ENCODE measurements at places on chromosomes 2 and 18.
A peak's percentile ranks its signal among the peaks of the same experiment; 100 is the strongest.

DNA sequence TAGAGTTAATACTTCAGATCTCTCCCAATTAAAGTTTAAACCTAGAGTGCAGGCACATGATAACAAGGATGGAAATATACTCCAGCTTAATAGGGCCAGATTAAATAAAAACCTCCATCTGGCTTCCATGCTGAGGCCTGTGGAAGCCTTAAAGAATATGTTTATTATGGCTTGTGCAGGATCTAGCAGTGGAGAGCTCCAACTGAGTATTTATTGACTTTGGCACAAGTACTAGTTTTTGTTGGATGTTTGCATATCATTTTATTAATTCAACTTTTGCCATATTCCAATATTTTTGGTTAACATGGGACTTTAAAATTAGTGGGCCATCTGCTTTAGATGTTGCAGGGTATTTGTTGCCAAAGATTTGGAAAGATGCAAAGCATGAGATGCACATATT, 860.4 kb upstream of the SOX11 start:
- no peak for DNase-seq

GRCh38 chr18:54210463-54210862, 14.0 kb downstream of the MBD2 start:
- no peak for DNase-seq

DNA sequence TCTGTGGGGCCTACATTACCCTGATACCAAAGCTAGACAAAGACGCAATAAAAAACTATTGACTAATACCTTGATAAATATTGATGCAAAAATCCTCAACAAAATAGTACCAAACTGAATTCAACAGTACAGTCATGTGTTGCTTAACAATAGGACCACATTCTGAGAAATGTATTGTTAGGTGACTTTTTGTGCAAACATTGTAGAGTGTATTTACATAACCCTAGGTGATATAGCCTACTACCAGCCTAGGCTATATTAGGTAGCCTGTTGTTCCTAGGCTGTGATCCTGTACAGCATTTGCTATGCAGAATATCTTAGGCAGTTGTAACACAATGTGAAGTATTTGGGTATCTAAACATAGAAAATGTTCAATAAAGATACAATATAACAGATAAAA, 36.7 kb downstream of the CCDC138 start:
- no peak for DNase-seq

DNA sequence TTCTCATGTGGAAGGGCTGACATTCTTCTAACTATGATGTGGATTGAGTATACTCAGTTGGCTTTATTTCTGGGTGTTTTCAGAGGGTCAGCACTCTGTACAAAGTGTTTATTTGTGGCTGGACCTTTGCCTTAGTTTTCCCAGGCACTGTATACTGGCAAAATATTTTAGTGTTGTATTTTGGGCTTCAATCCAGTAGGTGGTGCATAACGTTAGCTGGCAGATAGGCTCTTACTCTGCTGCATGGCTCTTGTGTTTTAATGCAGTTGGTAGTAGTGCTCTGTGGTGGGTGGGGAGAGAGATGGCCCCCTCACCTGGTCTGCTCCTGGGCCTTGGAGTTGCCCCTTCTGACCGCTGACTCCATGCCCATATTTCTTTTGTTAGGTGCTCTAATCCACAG, 75.6 kb upstream of the REG3A start:
- no peak for DNase-seq

DNA sequence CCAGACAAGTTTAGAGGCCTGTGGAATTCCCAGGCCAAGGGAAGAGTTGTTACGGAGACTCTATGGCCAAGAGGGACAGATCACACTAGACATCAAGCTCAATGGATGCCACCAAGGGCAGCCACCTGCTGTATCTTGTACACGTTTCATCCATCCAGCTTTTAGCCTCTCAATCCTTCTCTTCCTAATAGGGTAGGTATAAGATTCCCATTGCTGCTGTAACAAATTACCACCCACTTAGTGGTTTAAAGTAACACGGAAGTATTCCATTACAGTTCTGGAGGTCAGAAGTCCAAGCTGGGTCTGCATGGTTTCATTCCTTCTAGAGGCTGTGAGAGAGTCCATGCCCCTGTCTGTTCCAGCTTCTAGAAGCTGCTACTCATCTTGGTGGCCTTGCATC, 87.8 kb downstream of the GBX2 start:
- no peak for DNase-seq

- no peak for DNase-seq
Observed at GRCh38 chr2:193895226-193895625, 1700.5 kb upstream of the TMEFF2 start.

- no peak for DNase-seq
Observed at GRCh38 chr18:7668392-7668791, 101.3 kb downstream of the PTPRM start.

GRCh38 chr2:3706892-3707291, 3.5 kb downstream of the DCDC2C start:
- no peak for DNase-seq

DNA sequence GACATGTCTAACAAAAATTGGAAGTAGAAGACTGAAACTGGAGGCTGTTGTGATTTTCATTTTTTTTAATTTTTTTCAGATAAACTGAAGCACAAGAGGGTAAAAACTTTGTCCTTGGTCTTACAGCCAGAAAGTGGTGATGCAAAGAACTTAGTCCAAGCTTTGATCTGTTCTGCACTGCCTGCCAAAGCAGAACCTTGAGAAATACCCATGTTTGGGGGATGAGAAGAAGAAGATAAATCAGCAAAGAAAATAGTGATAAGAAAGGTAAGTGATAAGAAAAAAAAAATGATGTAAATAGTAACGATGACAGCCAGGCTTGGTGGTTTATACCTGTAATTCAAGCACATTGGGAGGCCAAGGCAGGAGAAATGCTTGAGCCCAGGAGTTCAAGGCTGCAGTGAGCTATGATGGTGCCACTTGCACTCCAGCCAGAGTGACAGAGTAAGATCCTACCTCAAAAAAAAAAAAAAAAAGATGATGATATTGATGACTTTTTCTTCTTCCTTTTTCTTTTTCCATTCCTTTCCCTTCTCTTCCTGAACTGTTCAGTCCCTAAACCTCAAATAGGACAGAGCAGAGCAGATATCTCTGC, 14.6 kb upstream of the NOSTRIN start:
- DNase-seq, result no peak

DNA sequence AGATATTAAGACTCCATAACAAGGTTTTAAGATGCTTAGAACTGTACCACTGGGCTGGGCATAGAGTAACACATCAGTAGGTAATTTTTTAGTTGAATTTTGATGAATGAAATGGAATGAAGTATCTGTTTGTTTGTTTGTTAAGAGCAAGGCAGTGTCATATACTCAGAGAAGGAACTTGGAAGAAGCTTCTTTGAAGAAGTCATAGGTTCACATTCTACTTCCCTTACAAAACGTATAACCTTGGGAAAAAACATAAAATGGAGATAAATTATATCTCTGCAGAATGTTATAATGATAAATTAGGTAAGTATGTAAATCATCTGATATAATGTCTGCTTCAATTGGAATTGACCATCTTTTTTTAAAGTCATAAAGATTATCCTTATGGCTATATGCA, 122.1 kb upstream of the SLC39A10 start:
- no peak for DNase-seq

DNA sequence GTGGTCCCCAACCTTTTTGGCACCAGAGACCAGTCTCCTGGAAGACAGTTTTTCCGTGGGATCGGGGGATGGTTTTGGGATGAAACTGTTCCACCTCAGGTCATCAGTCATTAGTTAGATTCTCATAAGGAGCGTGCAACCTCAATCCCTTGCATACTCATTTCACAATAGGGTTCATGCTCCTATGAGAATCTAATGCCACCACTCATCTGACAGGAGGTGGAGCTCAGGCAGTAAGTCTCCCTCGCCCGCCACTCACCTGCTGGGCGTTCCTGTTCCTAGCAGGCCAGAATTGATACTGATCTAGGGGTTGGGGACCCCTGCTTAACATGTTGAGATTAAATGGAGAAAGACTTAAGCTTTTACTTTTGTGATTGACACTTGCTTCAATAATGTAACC, 9.9 kb downstream of the NABP1 start:
- DNase-seq, result no peak

GRCh38 chr2:189248141-189248540, 68.6 kb upstream of the COL5A2 start:
- DNase-seq, result no peak

DNA sequence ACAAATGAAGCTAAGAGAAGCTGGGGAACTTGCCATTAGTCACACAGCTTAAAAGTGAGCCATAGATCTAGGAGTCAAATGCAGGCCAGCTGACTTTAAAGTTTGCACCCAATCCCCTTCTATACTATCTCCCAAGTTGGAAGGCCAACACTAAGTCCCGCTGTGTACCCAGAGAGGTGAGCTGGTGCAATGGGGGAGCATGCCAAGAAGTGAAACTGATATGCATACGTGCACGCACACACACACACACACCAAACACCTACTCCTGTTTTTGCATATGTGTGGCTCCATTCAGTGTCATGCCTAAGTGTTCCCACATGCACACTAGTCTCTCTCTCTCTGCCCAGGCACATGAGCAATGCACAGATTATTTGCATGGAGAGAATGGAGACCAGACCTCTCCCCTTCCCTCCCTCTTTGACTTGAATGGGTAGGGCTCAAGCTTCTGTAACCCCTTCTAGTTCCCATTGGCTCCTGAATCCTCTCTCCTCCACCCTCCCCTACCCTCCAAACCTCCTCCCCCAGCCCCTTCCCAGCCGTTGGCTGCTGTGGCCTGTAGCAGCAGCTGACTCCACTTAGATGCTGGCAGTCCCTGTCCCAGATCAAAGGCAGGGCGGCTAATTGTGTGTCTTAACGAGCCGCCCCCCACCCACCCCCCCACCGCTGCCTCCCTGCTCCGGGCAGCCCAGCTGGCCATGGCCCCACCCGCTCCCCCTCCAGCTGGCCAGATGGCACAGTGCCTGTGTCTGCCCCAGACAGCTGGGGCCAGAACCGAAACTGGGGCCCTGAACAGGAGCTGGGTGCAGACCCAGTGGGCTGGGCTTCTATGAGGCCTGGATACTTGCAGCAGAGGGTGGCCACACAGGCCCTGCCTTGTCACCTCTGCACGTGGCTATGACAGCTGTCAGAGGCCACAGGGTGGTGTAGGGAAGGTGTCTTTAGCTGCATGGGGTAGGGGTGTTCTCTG, 5.6 kb downstream of the WNT10A start:
- no peak for DNase-seq

DNA sequence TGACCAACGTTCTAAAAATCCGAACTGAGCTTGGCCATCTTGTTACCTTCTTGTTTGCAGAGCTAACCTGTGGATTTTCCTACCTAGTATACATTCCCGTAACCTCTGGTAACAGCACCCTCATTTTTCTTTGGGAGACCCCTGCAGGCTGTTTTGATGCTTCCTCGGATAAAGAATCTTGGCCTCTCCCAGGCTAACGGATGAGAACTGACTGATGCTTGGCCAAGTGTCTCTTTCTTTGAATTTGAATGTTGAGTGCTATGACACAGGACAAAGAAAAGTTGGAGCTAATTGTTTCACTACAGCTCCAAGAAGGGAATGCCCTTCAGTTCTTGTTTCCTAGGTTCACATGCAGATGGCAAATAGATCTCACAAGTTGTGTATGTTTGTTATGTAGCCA, 19.3 kb upstream of the CAVIN2 start:
- no peak for DNase-seq

- DNase-seq, result peak; percentile 32
Observed at GRCh38 chr2:148643998-148644882, at the start of gene EPC2. Gene EPC2 (plus strand): TSS chr2:148644751. CDS start chr2:148645018, 267 bp downstream.

DNA sequence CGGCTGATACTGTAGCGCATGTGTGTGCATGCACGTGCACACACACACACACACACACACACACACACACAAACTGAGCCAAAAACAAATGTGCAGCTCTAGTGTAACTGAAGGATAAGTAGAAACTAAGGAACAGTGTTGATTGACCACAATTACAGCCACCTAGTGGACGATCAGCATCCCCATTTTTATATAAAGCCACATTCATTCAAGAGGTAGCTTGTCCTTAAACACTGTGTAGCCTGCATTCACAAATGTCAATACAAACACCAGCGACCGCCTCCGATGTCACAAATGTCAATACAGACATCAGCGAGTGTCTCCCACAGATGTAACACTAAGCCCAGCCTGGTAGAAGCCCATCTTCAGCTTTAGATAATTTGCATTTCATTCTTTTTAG, 167.4 kb downstream of the PTGR3 start:
- no peak for DNase-seq

DNA sequence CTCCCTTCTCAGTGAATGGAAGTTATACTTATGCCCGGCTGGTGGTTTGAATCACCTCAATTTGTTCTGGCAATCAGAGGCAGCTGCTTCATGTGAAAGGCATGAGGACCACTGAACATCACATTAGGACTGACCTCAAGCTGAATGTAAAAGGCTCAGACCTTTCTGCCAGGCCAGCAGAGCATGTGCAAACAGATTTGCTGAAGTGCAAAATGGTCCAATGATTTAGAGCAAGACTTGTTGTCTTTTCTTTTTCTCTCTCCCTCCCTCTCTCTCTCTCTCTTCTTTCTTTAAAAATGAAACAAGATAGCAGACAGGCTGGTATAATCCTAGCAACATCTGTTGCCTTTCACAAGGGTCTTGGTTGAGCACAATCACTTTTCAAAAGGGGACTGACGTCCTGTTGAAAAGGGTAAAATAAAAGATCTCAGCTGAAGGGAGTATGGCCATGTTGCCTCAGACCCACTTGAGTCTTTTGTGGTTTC, 13.3 kb upstream of the CDH7 start:
- DNase-seq, result no peak

DNA sequence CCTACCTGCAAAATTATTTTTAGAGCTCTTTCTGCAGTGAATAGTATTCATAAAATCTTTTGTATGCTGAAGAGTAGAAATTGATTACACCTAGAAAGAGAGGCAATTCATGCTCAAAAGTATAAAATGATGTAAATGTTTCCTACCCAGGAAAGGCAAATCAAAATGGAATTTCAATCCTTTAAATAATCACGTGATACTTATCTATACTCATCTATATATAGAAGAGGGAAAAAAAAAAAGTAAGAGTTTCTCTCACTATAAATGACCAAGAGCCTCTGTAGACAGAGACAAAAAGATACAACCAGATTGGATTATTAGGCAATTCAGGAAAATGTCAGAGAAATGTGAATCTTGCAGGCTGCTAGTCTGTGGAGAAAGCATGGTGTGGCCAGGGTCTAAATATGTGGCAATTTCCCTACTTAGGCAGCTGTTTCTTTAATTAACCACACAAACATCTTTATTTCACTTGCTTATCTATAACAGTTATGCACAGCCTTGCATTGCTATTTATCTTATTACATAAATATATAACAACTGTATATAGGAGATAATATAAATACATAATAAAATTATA, 39.5 kb downstream of the METTL8 start:
- no peak for DNase-seq

- DNase-seq, result no peak
Observed at GRCh38 chr2:181188605-181189004, 208.2 kb downstream of the UBE2E3 start.

DNA sequence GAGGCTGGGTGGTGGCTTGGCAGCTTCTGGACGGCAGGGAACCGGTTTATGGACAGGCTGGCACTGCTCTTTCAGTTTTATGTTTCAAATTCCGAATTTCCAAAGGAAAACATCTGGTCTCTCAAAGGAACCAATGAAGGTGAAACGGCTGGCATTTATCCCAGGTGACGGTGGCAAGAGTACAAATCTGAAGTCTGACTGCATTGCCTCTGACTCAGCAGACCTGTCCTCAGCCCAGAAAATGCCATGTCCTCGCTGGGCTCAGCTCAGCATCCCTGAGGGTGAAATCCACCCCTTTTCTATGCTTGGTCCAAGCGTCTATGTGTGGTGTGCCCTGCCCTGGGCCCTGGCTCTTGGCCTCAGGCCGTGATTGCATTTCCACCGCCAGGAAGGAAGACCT, 38.1 kb downstream of the NAPG start:
- DNase-seq, result no peak

GRCh38 chr2:175823002-175823706, 178.9 kb downstream of the LNPK start:
- DNase-seq, result no peak

Measured in AG04450 (cell line).